ENCODE measurements at places on chromosomes 4 and X.

DNA sequence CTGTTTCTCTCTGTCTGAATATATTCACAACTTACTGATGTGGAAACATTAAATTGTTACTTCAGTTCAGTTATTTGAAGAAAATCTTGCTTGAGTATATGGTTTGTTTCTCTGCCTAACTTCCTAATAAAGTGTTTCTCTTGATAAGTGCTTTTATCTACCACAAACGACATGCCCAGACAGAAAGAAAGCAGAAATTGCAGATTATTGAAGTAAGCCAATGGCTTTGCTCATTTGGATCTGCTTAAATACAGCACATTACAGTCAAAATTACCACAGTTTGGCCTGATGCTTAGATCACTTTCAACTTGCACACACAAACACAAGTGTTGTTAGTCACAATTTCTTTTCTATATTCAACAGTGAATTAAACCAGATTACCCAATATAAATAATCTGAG lies 68.0 kb downstream of the ATOH1 start:
- H3K4me1 ChIP-seq: no peaks in the 10 kb centered on the region
- H3K4me3 ChIP-seq: no peak overlapping the region
- H3K27ac ChIP-seq: no peak overlapping the region
- H3K27me3 ChIP-seq: no peaks in the 10 kb centered on the region

DNA sequence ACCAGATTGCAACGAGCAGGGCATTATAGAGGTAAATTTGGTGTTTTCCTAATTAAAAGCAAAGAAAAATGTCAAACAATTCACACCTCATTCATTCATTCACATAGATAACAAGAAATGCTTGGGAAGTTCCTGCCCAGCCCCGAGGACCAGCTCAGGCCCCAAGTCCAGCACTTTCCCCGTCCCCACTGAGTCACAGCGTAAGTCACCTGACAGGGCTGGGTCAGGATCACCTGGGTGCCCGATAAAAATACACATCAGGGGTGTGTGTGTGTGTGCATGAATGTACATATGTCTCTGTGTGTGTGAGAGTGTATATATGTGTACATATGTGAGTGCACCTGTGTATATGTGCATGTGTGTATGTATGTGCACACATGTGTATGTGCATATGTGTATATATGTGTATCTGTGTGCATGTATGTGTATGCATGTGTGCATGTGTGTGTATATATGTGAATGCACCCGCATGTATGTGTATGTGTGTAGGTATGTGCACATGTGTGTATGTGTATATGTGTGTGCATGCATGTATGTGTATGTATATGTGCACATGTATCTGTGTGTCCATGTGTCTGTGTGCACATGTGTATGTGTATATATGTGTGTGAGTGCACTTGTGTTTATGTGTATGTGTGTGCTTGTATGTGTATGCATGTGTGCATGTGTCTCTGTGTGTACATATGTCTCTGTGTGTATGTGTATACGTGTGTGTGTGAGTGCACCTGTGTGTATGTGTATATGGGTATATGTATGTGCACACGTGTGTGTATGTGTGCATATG lies 18.6 kb upstream of the SH3TC1 start:
- H3K4me1 ChIP-seq: peaks cover 19% of the 10 kb centered on the region
- no peak overlapping the region for H3K27ac ChIP-seq
- no peak overlapping the region for H3K4me3 ChIP-seq
- DNase-seq: no peak

DNA sequence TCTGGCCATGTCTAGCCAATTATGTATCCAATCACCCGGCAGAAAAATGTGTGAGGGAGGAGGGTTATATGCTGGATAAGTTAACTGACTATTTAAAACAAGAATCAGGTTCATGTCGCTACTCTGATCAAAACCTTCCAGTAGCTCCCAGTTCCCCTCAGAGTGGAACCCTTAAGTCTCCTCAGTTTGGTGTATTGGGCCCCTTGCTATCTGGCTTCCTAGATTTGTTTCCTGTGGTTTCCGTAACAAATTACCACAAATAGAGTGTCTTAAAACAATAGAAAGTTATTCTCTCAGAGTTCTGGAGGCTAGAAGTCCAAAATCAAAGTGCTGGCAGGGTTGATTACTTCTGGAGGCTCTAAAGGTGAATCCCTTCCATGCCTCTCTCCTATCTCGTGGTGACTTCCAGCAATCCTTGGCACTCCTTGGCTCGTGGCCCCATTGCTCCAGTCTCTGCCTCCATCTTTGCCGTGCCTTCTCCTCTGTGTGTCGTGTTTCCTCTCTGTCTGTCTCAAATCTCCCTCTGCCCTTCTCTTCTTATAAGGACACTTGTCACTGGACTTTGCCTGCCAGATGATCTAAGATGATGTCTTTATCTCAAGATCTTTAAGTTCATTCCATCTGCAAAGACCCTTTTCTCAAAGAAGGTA lies 10.5 kb upstream of the ENPP6 start:
- H3K4me1 ChIP-seq: no peaks in the 10 kb centered on the region
- H3K27ac ChIP-seq: no peak overlapping the region
- no peaks in the 10 kb centered on the region for H3K36me3 ChIP-seq
- no peak for DNase-seq
- no peak overlapping the region for H3K4me3 ChIP-seq
- H3K27me3 ChIP-seq: no peaks in the 10 kb centered on the region

GRCh38 chr4:90118527-90119195 lies 8.5 kb upstream of the CCSER1 start:
- no peaks in the 10 kb centered on the region for H3K27me3 ChIP-seq
- no peak overlapping the region for H3K4me3 ChIP-seq
- no peak overlapping the region for H3K27ac ChIP-seq

- DNase-seq: no peak
- H3K27me3 ChIP-seq: no peaks in the 10 kb centered on the region
- no peaks in the 10 kb centered on the region for H3K36me3 ChIP-seq
- no peak overlapping the region for H3K4me3 ChIP-seq
- H3K4me1 ChIP-seq: no peaks in the 10 kb centered on the region
Measured at GRCh38 chr4:73663576-73663975, 43.3 kb upstream of the RASSF6 start.

GRCh38 chr4:74932832-74933561 lies at the start of gene PARM1:
Gene PARM1 (plus strand): TSS chr4:74933116. CDS start chr4:74933328, 212 bp downstream.
- H3K4me1 ChIP-seq: no peaks in the 10 kb centered on the region
- no peaks in the 10 kb centered on the region for H3K36me3 ChIP-seq
- H3K4me3 ChIP-seq: peak within 1 kb of the TSS; percentile 75
- no peaks in the 10 kb centered on the region for H3K27me3 ChIP-seq

DNA sequence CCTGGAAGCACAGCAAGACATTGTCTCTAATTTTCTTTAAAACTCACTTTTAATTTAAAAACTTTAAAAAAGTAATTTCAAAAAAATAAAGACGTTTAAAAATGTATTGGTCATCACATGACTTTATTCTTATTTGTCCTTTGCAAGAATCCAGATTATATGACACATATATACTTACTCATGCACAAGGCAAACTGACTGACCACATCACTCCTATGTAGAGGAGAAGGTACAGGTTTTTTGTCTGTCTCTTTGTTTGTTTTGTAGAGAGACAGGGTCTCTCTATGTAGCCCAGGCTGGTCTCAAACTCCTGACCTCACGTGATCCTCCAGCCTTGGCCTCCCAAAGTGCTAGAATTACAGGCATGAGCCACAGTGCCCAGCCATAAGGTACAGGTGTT lies 28.6 kb downstream of the MAML3 start:
- no peaks in the 10 kb centered on the region for H3K36me3 ChIP-seq
- no peaks in the 10 kb centered on the region for H3K4me1 ChIP-seq

DNA sequence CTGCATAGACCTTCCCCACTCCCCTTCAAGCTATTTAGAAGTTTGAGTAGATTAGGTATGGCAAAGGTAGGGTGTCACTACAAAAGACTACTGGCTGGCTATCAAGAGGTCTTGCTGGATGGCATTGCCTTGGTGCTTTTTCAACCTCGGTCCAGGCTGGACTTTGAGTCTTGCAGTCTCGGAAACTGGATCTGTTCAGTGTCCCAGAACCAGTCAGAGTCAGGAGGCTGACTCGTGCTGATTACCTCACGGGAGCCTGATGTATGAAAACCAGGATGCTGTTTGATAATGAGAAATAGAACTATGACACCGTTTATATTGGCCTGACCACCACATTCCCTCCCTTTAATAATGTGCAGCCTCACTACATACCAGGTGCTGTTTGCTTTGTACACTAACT lies 2.7 kb upstream of the PHKA1 start:
- no peaks in the 10 kb centered on the region for H3K4me1 ChIP-seq
- no peaks in the 10 kb centered on the region for H3K27me3 ChIP-seq
- DNase-seq: peak; percentile 63
- no peak overlapping the region for H3K4me3 ChIP-seq
- H3K27ac ChIP-seq: peak overlapping the region; percentile 91

DNA sequence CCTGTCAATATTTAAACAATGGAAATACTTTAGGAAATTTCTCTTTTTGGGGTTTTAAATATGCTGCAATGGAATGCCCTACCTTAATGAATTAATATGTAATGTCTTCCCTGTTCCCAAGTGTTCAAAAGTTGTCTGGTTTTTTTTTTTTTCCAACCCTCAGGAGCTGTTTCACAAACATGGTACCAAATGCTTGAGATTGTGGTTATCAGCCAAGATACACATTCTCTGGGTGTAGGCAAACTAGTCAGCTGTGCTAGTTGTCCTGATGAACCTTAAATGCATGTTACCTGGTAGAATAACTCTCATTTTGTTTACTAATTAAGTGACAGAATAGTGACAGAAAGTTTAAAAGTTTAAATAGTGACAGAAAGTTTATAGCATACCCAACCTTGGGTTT lies 50.7 kb downstream of the FHL1 start:
- H3K4me1 ChIP-seq: peaks cover 36% of the 10 kb centered on the region
- H3K27ac ChIP-seq: peak overlapping the region; percentile 84
- H3K27me3 ChIP-seq: no peaks in the 10 kb centered on the region
- peak overlapping the region; percentile 53 for H3K4me3 ChIP-seq

- peaks cover 24% of the 10 kb centered on the region for H3K4me1 ChIP-seq
- peak; percentile 44 for DNase-seq
- peak overlapping the region; percentile 79 for H3K27ac ChIP-seq
- no peaks in the 10 kb centered on the region for H3K36me3 ChIP-seq
- H3K27me3 ChIP-seq: no peaks in the 10 kb centered on the region
Measured at GRCh38 chrX:40171513-40172400, 74.0 kb upstream of the BCOR start.

DNA sequence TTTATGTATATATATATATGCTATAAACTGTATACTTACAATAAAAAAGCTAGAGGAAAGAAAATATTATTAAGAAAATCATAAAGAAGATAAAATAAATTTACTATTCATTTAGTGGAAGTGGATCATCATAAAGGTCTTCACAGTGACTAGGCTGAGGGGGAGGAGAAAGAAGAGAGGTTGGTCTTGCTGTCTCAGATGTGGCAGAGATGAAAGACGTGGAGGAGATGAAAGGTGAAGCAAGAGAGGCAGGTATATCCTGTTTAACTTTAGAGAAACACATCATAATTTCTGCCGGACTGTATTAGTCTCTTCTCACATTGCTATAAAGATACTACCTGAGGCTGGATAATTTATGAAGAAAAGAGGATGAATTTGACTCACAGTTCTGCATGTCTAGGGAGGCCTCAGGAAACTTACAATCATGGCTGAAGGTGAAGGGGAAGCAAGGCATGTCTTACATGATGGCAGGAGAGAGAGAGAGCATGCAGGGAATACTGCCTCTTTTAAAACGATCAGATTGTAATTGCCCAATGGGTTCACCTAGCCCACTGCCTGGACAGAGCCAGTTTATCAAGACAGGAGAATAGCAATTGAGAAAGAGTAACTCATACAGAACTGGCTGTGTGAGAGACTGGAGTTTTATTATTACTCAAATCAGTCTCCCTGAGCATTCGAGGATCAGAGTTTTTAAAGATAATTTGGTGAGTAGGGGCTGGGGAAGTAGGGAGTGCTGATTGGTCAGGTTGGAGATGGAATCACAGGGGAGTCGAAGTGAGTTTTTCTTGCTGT lies 22.1 kb upstream of the RRAGB start:
- H3K27me3 ChIP-seq: no peaks in the 10 kb centered on the region
- H3K36me3 ChIP-seq: no peaks in the 10 kb centered on the region
- H3K4me1 ChIP-seq: no peaks in the 10 kb centered on the region
- DNase-seq: no peak

DNA sequence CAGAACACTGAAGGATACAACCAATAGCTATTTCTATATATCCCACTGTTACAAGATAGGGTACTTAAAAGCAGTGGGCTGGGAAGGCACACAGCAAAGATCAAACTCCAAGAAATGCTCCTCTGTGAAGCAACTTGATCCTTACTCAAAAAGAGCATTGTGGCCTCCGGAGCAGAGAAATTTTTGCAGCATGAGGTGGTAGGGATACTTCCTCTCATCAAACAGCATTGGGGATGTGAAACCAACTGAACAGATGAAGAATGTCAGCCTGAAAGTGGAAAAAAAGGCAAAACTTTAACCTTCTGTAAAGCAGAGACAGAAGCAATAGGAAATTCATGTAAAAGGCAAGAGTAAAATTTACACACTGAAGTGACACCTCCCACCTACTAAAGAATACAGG lies 92.2 kb downstream of the HUWE1 start:
- DNase-seq: no peak
- no peaks in the 10 kb centered on the region for H3K36me3 ChIP-seq
- no peak overlapping the region for H3K4me3 ChIP-seq
- no peak overlapping the region for H3K27ac ChIP-seq

DNA sequence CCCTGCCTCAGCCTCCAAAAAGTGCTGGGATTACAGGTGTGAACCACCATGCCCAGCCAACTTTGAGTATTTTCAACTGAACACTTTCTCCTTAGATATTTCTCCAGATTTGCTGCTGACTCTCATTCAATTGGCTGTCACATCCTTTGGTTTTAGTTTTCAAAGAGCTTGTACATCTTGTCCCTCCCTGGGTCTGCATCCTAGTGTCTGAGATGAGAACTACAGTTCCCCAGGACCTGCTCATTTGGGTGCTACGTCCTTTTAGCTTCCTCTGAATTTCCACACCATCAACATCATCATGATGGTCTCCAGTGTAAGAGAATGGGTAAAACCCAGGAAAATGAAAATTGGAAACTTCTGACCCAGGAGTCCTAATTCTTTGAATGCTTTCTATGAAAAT lies 312.9 kb downstream of the NLGN4X start:
- DNase-seq: no peak
- no peaks in the 10 kb centered on the region for H3K36me3 ChIP-seq
- H3K27me3 ChIP-seq: no peaks in the 10 kb centered on the region
- no peaks in the 10 kb centered on the region for H3K4me1 ChIP-seq
- H3K4me3 ChIP-seq: no peak overlapping the region

GRCh38 chr4:88070031-88070430 lies 62.6 kb downstream of the PKD2 start:
- no peak for DNase-seq
- no peak overlapping the region for H3K27ac ChIP-seq
- H3K4me1 ChIP-seq: no peaks in the 10 kb centered on the region
- no peaks in the 10 kb centered on the region for H3K36me3 ChIP-seq
- no peaks in the 10 kb centered on the region for H3K27me3 ChIP-seq

- DNase-seq: no peak
- H3K4me1 ChIP-seq: no peaks in the 10 kb centered on the region
Measured at GRCh38 chrX:66130469-66130868, 33.6 kb upstream of the HEPH start.

DNA sequence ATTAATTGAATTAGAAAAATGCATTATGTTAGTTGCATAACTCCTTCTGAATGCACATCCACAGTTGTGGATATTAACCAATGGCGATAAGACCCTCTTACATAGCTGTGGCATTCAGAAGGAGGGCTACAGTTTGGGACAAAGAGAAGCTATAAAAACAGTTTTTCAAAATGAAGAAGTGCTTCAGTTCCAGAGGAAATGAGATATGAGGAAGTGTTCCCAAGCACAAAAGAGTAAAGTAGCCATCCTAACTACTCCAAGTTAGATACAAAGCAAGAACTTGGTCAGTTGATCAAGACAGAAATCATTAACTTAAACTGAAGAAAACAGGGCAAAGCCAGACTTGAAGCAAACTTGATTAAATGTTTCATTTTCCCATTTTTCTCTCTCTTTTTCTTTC lies 17.2 kb upstream of the ADGRL3 start:
- DNase-seq: no peak
- no peaks in the 10 kb centered on the region for H3K36me3 ChIP-seq
- no peak overlapping the region for H3K4me3 ChIP-seq
- H3K27ac ChIP-seq: no peak overlapping the region
- H3K27me3 ChIP-seq: no peaks in the 10 kb centered on the region

Measured in gastrocnemius medialis (tissue), 4 donors.